Activated CD4-positive, alpha-beta T cell treated with anti-CD3 and anti-CD28 coated beads, Interleukin-2, amount 50 U/mL, for 16 hours (primary cell): ENCODE measurements at places on chromosomes 5 and 9.

GRCh38 chr9:134154262-134154701, 10.1 kb downstream of the RNU6ATAC start:
- no peak for DNase-seq

DNA sequence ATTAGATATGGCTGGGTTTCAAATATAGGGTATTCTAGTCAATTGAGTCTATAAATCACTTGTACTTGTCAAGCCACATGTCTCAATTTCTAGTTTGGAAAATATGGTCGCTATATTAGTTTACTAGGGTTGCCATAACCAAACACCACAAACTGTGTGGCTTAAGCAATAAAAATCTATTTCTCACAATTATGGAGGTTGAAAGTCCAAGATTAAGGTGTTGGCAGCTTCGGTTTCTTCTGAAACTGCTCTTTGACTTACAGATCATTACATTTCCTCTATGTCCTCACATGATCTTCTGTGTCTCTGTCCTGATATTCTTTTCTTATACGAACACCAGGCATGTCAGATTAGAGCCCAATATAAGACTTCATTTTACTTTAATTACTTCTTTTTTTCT, 55.8 kb upstream of the BASP1 start:
- DNase-seq, result no peak

DNA sequence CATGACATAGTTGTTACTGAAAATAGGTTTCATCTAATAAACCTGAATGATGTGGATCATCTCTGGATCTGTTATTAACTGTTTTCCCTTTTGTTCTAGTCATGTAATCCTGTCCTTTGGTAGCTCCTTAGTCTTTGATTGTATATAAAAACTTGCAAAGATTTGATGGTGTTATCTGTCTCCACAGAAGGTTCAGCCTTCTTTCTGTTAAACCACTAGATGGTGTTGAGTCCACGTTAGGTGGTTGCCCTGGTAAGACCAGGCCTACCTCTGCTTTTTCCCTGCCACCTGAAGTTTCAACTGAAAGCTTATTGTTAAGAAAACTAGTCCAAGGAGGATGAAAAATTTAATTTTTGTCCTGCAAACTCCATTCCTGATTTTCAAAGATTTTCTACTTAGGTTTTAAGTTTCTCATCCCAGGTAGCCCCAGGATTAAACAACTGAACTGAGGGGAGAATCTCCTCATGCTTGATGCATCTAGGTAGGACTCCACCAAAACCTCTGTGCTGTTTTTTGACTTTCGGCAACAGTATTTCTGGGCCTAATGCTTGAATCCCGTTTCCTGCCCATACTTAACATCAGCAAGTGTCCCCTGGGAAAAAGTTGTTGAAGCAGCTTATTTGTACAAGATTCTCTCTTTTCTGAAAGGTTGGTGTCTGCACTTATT, 68.5 kb downstream of the RICTOR start:
- no peak for DNase-seq

- DNase-seq, result no peak
Observed at GRCh38 chr5:72785801-72786200, 30.7 kb upstream of the TNPO1 start.

DNA sequence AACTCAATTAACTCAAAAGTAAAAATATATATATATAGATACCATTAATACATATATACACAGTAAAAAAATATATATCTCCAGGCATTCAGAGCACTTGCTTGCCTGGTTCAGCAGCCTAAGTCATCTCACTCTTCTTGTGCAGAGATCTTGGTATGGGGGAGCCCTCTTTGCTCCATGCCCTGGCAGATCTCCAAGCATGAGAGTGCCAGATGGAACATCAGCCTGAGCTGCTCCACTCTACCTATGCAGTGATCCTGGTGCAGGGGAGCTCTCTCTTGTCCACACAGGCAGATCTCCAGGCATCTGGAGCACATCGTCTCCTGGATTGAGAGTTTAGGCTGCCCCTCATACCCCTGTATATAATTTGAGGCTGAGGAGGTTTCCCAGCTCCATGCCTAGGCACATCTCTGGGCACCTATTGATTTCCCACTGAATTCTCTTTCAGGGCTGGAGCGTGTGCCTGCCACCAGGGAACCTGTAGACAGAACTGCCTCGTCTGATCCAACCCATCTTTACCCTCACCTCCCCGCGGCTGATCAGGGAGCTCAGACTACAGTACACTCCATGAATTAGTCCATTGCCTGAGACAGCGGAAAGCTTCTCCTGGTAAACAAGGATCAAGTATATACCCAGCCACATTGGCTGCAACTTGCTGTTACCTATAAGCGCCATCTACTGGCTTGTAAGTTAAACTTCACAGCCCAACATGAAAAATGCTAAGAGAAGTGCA, 342.4 kb upstream of the GRIA1 start:
- DNase-seq, result peak; percentile 26

GRCh38 chr9:3893519-3893918, 367.7 kb upstream of the RFX3 start:
- DNase-seq, result no peak

DNA sequence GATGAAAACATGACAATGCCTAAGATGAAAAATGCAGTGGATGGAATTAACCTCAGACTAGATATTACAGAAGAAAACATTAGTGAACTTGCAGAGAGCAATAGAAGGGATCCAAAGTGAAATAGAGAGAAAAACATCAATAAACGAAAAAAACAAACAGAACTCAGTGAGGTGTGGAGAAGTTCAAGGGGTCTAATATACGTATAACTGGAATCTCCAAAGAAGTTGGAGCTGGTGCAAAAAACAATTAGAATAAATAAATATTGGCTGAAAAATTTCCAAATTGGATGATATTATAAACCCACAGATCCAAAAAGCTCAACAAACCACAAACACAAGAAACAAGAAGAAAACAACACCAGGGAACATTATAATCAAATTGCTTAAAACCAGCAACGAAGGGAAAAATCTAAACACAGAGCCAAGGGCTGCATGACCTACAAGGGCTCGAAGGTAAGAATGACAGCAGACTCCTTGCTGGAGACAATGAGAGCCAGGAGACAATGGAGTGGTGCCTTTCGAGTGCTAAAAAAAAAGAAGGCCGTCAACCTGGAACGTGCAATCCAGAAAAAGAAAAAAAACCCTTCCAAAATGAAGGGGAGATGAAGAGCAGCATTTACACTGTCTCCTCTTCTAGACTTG, 11.8 kb downstream of the FAM163B start:
- DNase-seq, result no peak

GRCh38 chr5:167064198-167064776, 1227.2 kb upstream of the WWC1 start:
- DNase-seq, result no peak

- DNase-seq, result no peak
Observed at GRCh38 chr9:111975709-111976108, 79.1 kb downstream of the UGCG start.

GRCh38 chr5:168409591-168410458, 76.4 kb upstream of the RARS1 start:
- DNase-seq, result peak; percentile 61

DNA sequence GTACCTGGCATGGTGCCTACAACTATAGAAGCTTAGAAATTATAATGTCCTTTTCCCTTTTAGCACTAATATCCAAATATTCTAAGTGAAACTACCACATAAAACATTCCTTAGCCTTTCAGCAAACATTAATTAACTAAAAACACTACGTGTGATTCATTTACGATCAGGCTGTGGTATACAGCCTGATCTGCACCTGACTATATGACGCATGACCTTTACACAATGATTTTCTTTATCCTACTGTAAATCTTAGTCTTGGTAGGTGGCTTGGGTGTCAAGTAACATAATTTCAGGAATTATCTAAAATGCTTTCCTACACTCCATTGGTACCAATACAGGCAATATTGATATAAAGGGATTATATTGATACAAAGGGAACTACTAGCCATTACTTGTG, 686.7 kb downstream of the DTWD2 start:
- DNase-seq, result no peak

DNA sequence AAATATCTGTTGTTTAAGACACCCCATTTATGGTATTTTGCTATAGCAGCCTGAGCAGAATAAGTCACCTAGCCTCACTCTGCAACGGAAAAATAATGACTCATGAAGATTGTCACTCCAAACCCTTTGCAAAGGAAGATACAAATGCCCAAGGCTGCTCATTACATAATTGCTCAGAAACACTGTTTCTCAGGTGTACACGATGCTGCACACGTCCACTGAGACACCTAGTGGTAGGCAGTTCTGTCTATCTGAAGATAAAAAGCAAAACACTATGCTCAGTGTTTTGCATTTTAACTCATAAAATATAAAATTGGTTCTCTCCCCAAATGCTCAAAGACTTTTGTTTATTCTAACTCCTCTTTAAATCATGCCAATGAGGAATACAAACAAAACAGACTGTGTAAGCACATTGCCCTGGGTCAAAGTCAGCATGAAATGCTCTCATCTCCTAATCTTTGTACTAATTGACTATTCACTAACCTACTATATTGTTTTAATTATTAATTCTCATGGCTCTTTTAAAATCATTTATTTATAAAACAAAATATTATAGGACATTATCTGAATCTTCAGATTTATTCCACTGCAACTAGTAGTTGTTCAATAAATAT, 7.7 kb upstream of the TSLP start:
- peak; percentile 8 for DNase-seq

GRCh38 chr9:68744426-68744825, 39.4 kb downstream of the PIP5K1B start:
- no peak for DNase-seq

GRCh38 chr9:1910269-1910811, 104.8 kb upstream of the SMARCA2 start:
- DNase-seq, result no peak

- DNase-seq, result no peak
Observed at GRCh38 chr9:98345011-98345410, 89.6 kb upstream of the TBC1D2 start.
